ENCODE measurements at places on chromosomes 16 and 17. TPM values are rescaled to one million over a fixed set of nuclear protein-coding genes. Genes with fewer than 3 reads are reported as not detected.

The ZNF287 gene
- 20.6 TPM for total RNA-seq

DNA sequence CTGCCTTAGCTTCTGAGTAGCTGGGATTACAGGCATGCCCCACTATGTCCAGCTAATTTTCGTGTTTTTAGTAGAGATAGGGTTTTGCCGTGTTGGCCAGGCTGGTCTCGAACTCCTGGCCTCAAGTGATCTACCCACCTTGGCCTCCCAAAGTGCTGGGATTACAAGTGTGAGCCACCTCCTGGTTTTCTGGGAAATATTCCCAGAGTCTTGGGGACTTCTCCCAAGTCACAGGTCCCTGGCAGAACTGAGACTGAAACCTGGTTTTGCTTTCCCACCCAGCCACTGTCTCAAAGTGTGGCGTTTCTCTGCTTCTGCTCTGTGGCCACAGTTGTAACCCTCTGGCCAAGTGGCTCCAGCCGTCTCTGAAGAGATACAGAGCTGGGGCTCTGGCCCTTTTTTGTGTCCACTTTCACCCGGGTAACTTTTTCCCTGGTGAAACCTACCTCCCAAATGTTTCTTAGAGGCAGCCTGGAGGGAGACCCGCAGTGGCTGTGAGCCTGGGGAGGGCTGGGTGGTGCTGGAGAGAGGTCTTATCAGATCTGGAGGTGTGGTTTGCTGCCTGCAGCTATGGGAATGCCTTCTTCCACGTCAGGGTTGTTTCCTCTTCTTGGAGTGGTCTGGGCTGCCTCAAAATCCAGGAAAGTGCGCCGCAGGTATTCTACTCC, 5.1 kb downstream of the KSR1 start:
- DNase-seq = no peak

DNA sequence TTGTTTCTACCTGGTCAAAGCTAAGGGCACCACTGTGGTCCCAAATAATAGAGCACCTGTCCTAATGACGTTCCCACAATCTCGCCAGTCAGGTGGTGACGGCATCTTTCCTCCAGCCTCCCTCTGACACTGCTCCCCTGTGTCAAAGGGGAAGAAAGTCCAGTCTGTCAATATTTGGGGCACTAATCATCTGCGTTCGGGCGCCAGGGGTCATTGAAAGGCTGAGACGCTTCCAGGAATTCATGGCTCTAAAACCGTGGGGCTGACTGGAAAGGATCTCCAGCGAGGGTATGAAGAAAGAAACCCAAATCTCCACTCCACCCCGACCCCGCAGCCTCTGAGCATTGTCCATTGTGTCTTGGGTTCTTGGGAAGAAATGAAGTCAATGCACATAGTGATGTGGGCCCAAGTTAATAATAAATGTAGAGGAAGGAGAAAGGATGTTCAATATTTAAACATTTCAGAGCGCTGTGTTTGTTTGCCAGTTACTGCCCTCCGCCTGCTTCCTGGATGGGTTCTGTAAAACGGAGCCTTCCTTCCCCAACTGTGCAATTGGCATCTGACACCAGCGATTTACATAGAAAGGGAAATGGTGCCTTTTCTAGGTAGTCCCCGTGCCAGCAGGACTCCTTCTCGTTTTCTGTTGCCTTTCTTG, 103.2 kb downstream of the SOCS1 start:
- no peak for DNase-seq

DNA sequence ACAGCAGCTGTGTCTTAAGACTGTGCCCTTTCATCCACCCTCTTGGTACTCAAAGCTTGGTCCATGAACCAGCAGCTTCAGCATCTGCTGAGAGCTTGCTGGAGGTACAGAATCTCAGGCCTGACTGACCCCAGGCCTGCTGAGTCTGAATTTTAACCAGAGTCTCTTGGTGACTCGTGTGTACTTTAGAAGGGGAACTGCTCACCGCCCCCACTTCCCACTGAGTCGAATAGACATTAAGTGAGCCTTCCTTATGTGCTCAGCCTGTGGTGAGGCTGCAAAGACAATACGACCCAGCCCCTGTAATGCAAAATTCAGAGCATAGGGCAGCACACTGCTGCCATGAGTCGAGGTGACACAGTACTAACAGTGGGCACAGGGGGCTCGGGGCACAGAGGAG, 662.8 kb downstream of the WWOX start:
- DNase-seq = no peak

GRCh38 chr16:54418903-54419302, 132.3 kb upstream of the IRX3 start:
- no peak for DNase-seq

DNA sequence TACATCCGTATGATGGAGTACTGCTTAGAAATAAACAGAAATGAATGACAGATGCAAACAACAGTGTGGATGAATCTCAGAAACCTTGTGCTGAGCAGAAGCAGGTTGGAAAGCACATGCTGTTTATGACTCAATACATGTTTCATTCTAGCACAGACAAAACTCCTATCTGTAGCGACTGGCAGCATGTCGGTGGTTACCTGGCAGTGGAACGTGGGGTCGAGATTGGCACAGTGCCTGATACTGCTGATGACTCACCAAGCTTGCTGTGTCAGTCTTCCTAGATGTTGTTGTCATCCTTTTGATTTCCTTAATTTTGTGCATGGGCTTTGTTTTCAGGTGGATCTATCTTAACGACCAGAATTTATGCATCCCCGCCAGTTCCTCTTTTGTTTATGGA, 62.1 kb downstream of the GAN start:
- DNase-seq = peak; percentile 63

DNA sequence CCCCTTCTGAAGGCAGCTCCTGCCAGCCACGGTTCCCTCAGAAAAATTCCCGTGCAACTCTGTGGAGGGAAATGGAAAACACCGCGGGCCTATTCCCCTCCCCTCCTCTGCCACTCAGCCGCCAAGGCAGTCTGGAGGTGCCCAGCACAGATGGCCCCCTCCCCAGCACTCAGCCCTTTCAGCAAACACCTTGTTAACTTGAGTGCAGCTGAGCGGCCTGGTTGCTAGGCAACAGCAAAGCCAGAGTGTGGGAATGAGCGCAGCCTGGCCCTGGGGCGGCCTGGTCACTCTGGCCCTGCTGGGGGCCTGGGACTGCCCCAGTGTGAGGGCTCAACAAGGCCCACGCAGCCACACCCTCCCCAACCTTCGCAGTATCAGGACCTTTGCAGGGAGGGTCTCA, 32.8 kb downstream of the CACNA1G start:
- no peak for DNase-seq

DNA sequence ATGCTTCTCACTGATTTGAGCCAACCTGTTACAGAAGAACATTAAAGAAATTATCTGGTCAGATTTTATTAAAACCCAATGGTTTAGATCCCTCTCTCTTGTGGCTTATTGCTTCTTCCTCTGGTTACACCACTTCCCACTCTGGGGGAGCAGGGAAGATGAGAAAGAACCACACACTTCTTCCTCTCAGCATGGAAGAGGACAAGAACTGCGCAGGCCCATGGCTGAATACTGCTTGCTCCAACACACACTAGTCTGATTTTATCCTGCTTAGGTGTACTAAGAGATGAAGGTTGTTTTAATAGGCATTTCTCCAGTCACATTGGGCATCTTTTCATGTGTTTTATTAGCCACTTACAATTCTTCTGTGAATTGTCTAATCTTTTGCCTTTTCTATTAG, 27.6 kb downstream of the MAP3K3 start:
- DNase-seq = no peak

- no peak for DNase-seq
These were observed 497.1 kb upstream of the CDH11 start for GRCh38 chr16:65618931-65619330.

The OTOA gene
- not detected for total RNA-seq

The NAGS gene
- 13.5 TPM for total RNA-seq

DNA sequence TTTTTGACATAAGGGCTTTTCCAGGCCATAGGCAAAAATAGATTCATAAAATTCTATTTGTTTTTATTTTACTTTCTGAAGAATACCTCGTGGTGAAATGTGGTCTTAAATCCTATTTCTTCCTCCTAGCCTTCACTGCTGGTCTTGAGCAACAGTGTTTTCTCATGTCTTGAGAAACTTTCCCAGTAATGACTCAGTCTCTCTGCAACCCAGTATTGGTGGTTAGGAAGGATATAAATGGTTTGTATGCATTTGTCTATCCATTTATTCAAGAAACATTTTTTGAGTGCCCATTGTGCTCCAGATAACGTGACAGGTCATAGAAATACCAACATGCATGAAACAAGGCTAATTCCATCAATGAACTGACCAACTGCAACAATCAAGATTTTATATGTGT, 213.9 kb downstream of the TMEM114 start:
- DNase-seq = no peak

GRCh38 chr16:58684001-58684353, 593 bp downstream of the SLC38A7 start:
- DNase-seq = peak; percentile 4

- DNase-seq = no peak
These were observed 126.5 kb downstream of the WWOX start for GRCh38 chr16:78225919-78226318.

DNA sequence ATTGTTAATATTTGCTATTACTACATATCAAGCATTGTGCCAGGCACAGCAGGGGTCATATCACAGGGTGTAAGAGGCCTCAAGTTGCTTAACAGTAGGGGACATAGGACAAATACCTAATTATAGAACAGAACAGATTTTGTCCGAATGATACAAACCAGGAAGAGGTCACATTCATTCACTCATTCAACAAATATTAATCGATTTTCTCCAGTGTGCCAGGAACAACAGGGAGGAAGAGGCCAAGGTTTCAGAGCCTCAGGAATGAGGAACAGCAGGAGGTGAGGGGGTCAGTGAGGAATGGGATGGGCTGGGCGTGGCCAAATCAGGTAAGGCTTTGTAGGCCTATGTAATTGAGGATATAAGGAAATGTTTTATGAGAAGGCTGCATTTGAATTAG, 11.2 kb upstream of the CHST4 start:
- no peak for DNase-seq

- peak; percentile 34 for DNase-seq
These were observed 66.8 kb downstream of the KPNA2 start for GRCh38 chr17:68102318-68102758.

- peak; percentile 14 for DNase-seq
These were observed 99.9 kb downstream of the ASIC2 start for GRCh38 chr17:33192951-33193911.

DNA sequence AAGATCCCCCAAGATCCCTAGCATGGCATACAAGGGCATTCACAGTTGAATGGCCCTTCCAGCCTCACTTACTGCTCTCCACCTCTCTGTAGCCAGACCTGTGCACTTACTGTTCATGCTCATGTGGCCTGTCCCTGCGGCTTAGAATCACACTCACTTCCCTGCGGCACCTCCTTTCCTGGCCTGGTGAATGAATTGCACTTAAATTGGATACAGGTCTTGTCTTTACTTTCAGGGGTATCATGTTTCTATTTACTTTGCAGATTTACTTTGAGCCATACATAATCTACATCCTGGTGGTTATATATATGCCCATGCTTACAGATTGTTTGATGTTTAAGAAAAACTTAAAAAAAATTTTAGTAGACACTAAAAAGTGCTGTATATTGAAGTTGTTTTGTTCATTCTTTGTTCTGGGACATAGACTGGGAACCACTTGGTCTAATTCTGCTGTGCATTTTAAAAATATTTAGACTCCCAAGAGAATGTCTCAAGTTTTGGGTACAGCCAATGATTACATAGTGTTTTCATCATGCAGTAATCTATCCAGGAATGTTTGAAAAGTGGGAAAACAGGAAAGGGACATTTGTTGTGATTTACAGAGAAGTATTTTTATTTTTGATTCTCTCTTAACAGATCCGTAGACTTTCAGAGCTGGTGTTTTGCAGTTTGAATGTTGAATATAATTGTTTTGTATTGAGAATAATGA, 63.9 kb downstream of the NUP88 start:
- DNase-seq = peak; percentile 47

DNA sequence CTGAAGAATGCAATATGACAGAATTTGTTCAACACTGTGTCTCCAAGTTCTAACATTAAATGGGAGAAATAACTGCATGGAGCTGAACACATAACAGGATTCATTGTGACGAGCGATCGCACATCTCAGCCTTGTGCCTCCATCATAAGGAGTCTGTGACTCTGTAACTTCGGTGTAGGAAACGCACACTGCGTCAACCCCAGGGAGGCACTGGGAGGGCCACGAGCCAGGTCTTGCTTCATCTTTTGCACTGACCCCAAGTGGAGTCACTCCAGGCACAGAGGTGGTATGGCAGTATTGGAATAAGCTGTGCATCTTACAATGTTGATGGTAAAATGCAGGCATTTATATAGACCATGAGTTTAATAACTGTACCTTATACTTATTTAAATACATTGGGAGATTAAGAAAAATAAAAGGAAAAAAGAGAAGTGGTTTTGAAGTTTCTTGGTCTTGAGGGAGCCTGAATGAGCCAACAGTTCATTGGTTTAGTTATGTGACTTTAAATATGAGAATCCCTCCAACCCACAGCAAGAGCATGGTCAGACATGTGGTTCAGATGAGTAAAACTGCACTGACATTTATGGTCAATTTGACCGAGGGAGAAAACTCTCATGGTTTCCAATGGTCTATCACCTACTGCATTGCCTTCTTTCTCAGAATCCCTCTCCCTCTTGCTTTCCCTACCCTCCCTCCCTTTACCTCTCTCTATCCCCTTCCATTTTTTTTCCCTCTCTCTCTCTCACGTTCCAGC, 5.7 kb upstream of the PMP22 start:
- DNase-seq = no peak

The SEPTIN12 gene
- not detected for total RNA-seq

- DNase-seq = no peak
These were observed 8.2 kb downstream of the TK2 start for GRCh38 chr16:66541388-66542355.

The CACNG5 gene
- not detected for total RNA-seq

DNA sequence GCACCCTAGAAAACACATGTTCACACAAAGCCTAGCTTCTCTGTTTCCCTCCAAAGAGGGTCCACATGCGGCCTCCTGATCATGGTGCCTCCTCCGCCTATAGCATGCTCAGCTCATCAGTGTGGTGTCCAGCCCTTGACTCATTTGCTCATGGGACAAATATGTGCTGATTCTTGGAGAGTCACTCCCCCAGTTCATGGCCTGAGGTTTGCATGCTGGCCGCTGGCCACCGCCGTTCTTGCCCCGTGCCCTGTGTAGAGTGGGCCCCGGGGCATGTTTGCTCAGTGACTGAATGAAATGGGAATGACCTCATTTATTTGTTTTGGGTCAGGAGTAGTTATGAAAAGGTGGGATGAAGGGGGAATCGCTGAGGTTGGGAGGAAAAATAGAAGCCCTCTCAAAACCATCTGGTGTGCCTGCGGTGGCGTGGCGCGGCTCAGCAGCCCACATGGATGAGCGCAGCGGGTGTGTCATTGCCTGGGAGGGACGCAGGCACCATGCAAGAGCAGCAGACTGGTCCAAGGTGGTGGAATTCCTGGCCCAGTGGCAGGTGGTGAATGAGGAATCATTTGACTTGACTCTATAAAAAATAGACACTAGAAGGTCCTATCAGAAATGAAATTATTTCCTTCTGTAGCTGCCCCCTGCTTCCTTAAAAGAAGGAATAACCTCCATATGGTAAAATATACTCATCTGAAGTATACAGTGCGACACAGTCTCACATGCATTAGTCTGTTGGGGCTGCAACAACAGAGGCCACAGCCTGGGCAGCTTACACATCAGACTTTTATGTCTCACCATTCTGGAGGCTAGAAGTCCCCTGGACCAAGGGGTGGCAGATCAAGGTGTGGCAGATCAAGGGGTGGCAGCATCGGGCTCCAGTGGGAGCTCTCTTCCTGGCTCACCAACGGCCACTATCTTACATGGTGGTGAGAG, 31.7 kb downstream of the CRISPLD2 start:
- peak; percentile 98 for DNase-seq

Measured in PC-3 (cell line).